CD4-positive, alpha-beta T cell treated with Interleukin-12 subunit alpha and Interleukin-12 subunit beta, for 1 hour (primary cell): ENCODE measurements at places on chromosomes 2 and 18.

GRCh38 chr2:95106081-95106480 is 15.5 kb downstream of the MRPS5 start:
- DNase-seq: no peak

DNA sequence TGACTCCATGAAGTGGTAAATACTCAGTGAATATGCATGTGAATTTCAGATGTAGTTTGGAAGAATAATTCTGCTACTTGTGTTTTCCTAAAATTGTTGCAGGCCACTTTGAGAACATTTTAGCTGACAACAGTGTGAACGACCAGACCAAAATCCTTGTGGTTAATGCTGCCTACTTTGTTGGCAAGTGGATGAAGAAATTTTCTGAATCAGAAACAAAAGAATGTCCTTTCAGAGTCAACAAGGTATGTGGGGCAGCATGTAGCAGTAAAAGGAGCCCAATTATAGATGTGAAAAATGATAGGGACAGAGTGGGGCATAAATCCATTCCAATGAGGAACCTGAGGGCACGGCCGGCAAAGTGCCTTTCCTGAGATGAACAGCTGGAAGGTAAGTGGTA is 16.1 kb downstream of the SERPINB5 start:
- no peak for DNase-seq

DNA sequence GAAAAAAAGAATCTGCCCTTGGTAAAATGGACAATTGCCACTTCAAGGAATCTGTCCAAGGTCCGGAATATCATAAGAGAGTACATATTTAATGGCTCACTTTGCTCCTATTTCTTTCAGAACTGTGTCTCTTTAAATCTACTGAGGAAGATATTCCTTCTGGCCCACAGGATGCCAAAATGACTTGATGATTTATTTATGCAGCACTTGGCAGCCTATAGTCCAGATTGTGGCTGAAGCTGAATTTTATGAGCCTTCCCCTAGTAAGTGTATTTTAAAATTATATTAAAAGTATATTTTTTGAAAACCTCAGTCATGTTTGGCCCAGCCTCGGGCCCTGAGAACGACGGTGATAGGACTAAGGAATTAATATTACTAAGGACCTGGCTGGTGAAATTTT is 465.1 kb upstream of the HNRNPA3 start:
- DNase-seq: no peak

GRCh38 chr2:216694826-216695217 is 527 bp downstream of the IGFBP5 start:
- no peak for DNase-seq
